Right kidney (tissue), 9 donors: ENCODE measurements at places on chromosomes 12 and 14.

- DNase-seq, result no peak
Observed at GRCh38 chr14:101719045-101719645, 42.4 kb upstream of the PPP2R5C start.

GRCh38 chr12:1204581-1205121 is 213.6 kb downstream of the ERC1 start:
- DNase-seq, result no peak

GRCh38 chr12:21971344-21971743 is 30.1 kb upstream of the ABCC9 start:
- no peak for DNase-seq

DNA sequence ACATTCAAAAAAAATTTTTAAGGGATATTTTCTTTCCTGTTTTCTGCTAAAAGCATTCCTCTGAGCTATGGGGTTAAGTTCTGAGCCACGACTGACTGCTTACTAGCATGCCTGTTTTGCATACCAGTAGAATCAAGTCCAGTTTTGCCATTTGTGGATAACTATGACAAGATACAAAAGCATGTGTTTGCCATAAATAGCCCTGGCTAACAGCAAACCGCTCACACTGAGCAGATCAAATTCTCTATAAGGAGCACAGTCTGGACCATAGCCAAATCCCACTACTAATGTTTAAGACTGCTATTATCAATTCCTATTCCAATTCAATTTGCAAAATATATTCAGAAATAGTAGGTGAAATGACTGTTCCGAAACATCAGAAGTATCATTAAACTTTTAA is 3.2 kb downstream of the CFL2 start:
- DNase-seq, result no peak

DNA sequence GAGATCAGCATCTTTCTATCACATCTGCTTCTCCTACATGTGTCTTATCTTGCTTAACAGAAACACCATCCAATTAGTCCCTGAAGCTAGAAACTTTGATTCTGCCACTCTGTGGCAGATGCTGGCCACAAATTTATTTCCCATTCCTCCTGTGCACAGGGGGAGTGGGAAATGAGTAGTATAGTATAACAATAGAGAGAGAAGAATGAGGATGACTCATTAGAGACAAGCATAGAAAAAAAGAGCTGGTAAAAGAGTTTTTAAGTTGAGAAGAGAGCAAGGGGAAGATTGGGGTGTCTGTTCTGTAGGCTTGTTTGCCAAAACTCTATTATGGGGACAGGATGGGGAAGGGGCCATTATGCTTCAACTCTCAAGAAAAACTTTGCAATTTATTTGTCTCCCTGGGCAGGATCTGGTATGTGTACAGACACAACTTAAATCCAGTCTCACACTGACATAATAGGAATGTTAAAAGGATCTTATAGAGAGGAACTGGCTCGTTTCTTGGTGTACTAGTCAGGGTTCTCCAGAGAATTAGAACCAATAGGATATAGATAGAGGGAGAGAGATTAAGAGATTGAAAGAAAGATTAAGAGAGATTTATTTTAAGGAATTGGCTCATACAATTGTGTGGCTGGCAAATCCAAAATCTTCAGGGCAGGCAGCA is 142.6 kb upstream of the CPSF6 start:
- no peak for DNase-seq

DNA sequence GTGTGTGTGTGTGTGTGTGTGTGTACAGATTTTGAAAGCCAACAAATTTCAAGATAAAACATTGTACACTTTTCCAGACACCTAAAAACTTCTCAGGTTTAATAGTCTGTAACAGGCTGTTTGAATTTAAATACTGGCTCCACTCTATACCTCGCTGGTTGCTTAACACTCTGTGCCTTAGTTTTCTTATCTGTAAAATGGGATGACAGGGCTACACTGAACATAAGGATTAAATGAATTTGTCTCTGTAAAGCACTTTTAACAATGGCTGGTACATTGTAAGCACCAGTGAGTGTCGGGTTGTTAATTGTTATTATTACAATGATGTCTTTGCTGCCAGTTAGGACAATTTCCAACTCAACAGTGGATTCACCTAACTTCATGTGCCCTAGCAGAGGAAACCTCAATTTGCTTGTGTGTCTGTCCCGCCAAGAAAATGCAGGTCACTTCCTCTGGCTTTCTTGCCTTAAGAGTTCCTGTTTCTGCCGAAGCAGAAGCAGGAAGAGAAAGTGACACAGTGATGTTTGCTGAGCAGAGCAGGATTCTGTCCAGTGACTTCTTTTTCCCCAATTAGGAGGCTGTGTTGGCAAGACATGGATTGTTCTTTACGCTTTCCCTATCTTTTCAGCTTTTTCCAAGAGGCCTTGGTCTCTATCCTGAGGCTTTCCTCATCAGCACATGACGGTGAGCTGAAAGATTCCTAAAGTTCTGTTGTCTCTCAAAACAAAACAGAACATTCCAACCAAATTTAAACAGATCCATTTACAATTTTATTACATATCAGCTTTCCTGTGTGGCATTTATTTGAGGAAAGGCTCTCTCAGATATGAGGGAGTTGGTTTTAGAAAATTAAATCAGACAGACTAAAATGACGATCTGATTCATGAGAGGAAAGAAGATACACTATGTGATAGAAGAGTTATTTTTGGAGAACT is 154.1 kb upstream of the ATP2B1 start:
- no peak for DNase-seq

- DNase-seq, result no peak
Observed at GRCh38 chr14:87131879-87132278, 861.1 kb downstream of the GALC start.

GRCh38 chr14:95320078-95320895 is 579 bp upstream of the CLMN start:
- DNase-seq, result peak; percentile 63

DNA sequence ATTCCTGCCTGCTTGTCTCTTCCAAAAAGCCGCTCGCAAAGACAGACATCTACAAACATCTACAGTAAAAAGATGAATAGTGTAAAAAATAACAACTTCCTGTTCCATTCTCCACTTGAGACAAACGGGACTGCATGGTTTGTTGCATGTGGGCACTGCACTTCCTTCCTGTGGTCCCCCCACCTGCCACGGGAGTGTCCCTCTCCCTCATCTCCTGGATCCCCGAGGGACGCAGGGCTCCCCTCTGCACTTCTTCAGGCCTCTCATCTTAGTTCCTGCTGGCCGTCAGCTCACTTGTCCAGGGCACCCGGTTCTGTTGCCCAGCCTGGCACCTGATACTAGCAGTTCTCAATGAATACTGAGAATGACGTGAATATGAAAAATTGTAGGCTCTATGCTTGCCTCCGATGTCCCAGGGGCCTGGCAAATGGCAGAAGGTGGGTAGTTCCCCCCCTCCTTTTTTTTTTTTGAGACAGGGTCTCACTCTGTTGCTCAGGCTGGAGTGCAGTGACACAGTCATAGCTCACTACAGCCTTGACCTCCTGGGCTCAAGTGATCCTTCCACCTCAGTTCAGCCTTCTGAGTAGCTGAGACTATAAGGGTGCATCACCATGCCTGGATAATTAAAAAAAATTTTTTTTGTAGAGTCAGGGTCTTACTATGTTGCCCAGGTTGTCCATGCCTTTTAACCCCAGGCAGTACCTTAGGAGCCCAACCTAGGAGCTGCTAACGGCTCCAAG is 3.5 kb upstream of the KLC1 start:
- no peak for DNase-seq
